ENCODE measurements at places on chromosomes 7 and 10.
A peak's percentile ranks its signal among the peaks of the same experiment; 100 is the strongest.

DNA sequence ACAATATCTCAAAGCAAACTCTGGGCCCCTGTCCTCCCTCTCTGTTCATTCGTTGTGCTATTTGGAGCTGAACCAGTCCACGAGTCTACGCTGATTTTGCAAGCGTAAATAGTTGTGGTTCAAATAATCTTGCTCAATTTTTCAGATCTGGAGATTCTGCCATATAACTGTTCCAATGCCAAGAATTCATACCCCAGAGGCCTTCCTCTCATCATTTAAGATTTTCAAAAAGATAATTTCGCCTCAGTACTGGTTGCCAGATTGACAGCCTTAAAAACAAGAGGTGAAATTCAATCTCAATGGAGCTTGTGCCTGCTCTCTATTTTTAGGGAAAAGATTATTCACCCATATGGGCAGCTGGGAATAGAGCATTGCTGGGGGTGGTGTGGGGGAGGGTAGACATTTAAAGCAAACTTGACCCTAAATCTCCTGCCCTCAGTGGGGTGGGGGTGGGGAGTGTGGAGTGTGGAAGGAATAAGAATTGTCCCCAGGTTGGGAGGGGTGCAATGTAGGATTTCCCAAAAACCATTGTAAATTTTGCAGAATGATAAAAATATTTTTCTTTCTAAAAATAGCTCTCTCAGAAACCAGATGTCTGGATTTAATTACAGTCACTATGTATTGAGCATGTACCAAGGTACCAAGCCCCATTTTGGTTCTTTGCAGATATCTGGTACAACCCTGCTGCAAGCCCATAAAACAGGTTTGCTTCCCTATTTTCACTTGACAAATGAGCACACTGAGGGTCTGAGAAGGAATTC lies 104.7 kb upstream of the EEPD1 start:
- no peak for DNase-seq

- DNase-seq: peak; percentile 31
Measured at GRCh38 chr10:13158401-13158800, 3.0 kb upstream of the MCM10 start.

GRCh38 chr10:78410046-78410965 lies 376.6 kb downstream of the RPS24 start:
- DNase-seq: no peak

- DNase-seq: no peak
Measured at GRCh38 chr10:119908166-119908565, 15.6 kb downstream of the SEC23IP start.

DNA sequence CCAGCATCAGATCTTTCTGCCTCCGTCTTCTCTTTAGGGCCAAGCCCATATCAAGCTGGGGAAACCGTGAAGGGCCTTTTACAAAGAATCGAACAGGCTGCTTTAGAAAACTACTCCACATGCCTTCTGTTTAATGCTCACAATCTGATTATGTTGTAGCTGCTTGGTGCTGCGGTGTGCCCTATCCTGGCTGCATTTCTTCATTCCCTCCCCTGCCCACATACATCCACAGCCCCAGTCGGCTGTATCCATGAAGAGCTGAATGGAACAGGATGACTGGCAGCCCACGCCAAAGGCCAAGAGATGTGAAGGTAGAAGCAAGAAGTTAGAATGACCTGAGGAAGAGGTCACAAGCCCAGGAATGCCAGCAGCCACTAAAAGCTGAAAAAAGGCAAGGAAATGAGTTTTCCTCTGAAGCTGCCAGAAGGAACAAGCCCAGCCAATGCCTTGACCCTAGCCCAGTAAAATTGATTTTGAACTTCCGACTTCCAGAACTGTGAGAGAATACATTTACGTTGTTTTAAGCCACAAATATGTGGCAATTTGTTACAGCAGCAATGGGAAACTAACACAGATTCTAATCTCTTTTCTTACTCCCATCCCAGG lies 22.2 kb downstream of the TAS2R41 start:
- DNase-seq: no peak

- DNase-seq: no peak
Measured at GRCh38 chr7:6575281-6576023, 1.8 kb upstream of the ZDHHC4 start.

DNA sequence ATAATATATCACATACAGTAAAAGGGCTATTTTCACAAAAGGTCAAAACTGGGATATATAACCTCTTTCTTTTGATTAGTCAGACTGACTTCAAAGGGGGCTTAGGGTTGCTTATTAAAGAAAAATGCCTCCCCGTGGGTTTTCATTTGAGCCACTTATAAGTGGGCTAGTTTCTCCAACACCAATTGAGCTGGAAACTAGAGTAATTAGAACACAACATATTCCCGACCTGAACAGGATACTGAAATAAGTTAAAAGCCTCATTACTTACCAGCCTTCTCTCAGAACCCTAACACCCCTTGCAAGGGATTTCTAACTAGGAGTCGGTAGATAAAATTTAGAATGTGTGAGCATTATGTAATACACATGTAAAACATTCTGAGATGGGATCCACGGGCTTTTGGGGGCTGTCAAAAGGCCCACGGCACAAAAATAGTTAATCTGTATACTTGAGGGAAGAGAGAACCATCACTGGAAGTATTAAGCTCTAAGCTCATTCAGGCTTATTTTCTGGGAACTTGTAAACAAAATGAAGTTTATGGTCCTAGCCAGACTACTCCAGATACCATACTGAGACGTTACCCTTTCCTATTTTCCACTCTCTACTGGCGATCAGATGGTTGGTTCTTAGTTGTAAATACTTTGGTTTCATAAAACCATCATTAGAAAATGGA lies 29.3 kb upstream of the KMT2E start:
- no peak for DNase-seq

- DNase-seq: no peak
Measured at GRCh38 chr7:79709574-79710409, 256.3 kb upstream of the MAGI2 start.

DNA sequence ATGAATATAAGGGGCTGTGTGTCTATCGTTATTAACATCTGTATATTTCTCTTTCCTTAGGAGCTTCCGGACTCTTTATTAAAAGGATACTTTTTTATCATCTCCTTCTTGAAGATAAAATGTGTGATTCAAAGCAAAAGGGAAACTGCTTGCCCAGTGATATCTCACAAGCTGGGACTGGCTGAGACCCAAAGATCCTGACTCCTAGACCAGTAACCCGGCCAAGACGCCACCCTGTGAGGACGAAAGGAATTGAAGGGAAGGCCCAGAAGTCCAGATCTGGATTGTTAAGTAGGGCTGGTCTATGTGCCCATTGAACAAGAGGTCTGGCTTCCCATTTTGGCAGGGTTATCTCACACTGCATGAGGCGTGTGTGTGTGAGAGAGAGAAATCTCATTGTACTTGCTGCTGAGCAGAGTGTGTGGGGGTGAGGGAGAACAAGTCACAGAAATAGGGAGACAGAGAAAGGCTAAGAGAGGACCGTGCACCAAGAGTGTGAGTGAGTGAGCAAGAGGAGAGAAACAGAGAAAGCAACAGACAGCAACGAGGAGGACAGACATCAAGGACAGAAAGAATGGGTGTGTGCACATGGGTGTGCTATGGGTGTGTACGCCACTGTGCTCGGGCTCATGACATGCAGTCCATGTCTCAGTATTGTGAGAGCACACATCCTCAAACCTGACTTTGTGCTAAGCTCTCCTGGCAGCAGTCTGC lies 75.4 kb downstream of the PLXNA4 start:
- DNase-seq: no peak

DNA sequence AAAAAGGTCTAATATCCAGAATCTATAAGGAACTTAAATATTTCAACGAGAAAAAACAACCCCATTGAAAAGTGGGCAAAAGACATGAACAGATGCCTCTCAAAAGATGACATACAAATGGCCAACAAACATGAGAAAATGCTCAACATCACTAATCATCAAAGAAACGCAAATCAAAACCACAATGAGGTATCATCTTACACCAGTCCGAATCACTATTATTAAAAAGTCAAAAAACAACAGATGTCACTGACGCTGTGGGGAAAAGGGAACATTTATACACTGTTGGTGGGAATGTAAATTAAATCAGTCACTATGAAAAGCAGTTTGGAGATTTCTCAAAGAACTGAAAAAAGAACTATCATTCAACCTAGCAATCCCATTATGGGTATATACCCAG lies 6.0 kb downstream of the VWDE start:
- no peak for DNase-seq

DNA sequence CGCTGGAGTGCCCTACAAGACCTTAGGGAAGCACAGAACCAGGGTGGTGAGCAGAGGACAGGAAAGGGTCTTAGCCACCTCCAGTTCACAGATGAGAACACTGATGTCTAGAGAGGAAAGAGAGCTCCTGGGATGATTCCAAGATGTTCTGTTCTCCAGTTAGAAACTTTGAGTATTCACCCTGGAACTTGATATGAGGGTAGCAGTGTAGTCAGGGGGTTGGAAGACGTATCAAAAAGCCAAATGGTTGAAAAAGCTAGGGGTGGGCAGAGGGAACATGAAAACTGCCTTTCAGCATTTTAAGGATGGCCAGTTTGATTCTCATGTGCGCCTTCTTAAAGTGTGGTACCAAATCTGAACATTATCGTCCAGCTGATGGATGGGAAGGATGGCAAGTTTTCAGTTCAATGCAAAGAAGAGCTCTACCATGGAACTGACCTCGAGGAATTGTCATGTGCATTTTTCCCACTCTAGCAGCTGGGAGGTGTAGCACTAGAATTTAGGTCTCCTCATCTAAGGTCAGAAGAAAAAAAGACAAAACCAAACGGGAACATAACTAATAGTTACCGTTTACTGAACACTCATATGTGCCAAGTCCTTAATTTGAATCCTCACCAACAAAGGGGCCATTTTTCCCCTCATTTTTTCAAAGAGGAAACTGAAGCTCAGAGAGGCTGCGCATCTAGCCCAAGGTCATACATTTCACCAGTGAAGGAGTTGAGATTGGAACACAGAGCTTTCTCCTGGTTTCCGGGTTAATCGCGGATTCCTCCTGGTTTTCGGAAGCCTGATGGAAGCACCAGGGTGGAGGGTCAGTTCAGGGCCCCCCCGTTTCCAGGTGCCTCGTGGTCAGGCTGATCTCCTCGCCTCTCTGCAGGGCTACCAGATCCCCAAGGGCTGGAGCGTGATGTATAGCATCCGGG lies 6.0 kb upstream of the CYP26A1 start:
- DNase-seq: no peak

DNA sequence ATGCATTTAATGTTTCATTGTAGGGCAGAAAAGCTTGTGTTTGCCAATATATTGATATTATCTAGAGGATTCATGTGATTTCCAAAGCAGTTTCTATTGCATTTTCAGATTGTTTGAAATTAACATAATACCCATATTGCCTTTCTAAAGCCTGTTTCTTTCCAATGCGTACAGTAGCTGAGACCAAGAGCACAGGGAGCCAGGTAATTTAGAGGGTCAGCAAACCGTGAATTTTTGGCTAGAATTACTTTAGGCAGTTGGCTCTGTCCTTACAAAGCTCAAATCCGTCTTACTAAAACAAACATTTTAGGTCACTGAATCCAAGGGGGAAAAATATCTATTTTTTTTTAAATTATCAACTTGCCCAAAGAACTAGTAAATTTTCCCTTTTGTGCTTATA lies 604.9 kb upstream of the ADARB2 start:
- no peak for DNase-seq

- DNase-seq: no peak
Measured at GRCh38 chr10:69649786-69650550, 19.9 kb downstream of the FAM241B start.

DNA sequence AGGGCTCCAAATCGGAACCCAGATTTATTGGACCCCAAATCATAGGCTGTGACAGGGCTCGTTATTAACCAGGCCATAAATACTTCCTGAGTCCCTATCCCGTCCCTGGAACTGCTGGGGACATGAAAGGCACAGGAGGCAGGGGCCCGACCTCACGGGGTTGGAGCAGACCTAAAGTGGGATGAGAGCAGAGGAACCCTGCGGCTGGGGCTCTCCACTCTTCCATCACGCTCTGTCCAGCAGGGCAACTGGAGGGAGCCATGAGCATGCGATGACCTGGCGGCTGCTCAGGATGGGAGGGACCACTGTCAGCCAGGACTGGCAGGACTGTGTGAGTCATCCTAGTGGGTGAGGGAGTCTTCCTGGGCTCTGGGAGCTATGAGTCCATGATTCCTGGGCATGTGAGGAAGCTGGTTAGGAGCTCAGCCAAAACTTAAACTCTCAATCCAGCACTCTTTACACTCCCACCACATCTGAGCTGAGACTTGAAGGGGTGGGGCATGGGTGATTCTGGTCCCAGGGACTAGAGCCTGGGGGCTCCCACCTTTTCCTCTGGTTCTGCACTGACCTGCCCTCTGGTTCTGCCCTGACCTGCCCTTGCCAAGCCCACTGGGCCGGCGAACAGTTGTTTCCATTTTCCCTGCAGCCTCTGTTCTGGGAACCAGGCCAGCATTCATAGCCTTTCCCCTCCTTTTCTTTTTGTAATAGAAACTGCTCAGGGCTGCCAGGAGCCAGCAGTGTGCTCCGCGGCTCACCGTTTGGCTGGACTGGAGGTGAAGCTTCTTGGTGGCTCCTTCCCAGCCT lies 47.1 kb downstream of the SYPL1 start:
- no peak for DNase-seq

- DNase-seq: no peak
Measured at GRCh38 chr10:66927251-66927935, 1.6 kb downstream of the LRRTM3 start.

DNA sequence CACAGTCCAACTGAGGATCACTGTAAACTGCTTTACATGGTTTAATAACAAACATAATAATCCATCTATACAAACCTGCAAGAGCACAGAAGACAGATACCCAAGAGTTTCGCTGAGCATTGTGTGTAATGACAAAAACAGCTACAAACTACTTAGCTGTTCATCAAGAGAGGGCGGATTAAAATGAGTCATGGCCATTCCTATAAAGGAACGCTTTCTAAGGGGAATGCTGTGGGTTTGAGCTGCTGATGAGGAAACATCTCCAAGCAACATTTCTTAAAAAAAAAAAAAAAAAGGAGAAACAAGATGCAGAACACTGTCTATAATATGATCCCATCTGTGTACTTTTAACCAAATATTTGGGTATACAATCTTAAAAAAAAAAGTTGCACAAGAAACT lies 33.8 kb downstream of the VOPP1 start:
- no peak for DNase-seq

DNA sequence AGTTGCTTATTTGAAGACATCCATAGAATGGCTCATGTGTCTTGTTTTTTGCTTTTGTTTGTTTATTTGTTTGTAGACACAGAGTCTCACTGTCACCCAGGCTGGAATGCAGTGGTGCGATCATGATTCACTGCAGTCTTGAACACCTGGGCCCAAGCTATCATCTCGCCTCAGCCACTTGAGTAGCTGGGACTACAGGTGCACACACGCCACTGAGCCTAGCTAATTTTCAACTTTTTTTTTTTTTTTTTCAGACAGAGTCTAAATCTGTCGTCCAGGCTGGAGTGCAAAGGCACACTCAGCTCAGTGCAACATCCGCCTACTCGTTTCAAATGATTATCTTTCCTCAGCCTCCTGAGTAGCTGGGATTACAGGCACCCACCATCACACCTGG lies 83.3 kb upstream of the KLF6 start:
- DNase-seq: no peak

GRCh38 chr10:133261726-133262325 lies 14.8 kb downstream of the ADAM8 start:
- peak; percentile 87 for DNase-seq

- DNase-seq: no peak
Measured at GRCh38 chr10:122165484-122166276, 105.4 kb upstream of the BTBD16 start.

- no peak for DNase-seq
Measured at GRCh38 chr7:141221007-141221612, 147.2 kb downstream of the TMEM178B start.

GRCh38 chr10:44958898-44959246 lies 730 bp upstream of the RASSF4 start:
- DNase-seq: no peak

- no peak for DNase-seq
Measured at GRCh38 chr10:5461914-5462840, 37.2 kb downstream of the CALML5 start.
